Osteoblast (primary cell): ENCODE measurements at places on chromosomes 2 and 18. TPM values are rescaled to one million over a fixed set of nuclear protein-coding genes. Genes with fewer than 3 reads are reported as not detected.

- peaks cover 3% of the 10 kb centered on the region for H3K4me1 ChIP-seq
- H3K36me3 ChIP-seq, result no peaks in the 10 kb centered on the region
- H3K27me3 ChIP-seq, result no peaks in the 10 kb centered on the region
- peak; percentile 65 for DNase-seq
Measured at GRCh38 chr18:44149706-44150105, 531.0 kb upstream of the SETBP1 start.

EMILIN1 gene
- 137 and 138 TPM in 2 replicates for total RNA-seq

GRCh38 chr2:18821431-18821830, 232.1 kb upstream of the NT5C1B start:
- peaks cover 12% of the 10 kb centered on the region for H3K4me1 ChIP-seq
- peak overlapping the region; percentile 0 for H3K27ac ChIP-seq
- no peak for DNase-seq

DNA sequence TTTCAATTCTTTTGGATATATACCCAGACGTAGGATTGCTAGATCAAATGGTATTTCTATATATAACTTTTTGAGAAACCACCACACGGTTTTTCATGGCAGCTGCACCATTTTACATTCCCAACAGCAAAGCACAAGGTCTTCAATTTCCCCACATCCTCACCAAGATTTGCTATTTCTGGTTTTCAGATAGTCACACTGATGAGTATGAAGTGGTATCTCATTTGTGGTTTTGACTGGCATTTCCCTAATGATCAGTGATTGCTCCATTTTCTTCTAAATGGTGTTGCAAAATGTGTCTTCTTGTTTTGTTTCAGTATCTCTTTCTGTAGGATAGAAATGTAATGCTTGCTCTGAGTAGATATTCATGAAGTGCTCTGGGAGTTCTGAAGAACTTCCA, 52.0 kb downstream of the ANKRD44 start:
- H3K4me1 ChIP-seq, result peaks cover 20% of the 10 kb centered on the region
- H3K27ac ChIP-seq, result peak overlapping the region; percentile 36
- peak; percentile 35 for DNase-seq
- H3K27me3 ChIP-seq, result no peaks in the 10 kb centered on the region
- H3K36me3 ChIP-seq, result no peaks in the 10 kb centered on the region

SLC19A3 gene
- total RNA-seq, result 0.29 and 0.36 TPM in 2 replicates

- peak overlapping the region; percentile 43 for H3K4me3 ChIP-seq
- peak overlapping the region; percentile 66 for H3K27ac ChIP-seq
- H3K36me3 ChIP-seq, result no peaks in the 10 kb centered on the region
- no peak for DNase-seq
- no peaks in the 10 kb centered on the region for H3K27me3 ChIP-seq
- H3K4me1 ChIP-seq, result peaks cover 21% of the 10 kb centered on the region
Measured at GRCh38 chr2:156476021-156476849, 40.1 kb downstream of the GPD2 start.

- H3K4me1 ChIP-seq, result peaks cover 4% of the 10 kb centered on the region
- peaks cover 22% of the 10 kb centered on the region for H3K36me3 ChIP-seq
- no peak overlapping the region for H3K27ac ChIP-seq
- DNase-seq, result no peak
- H3K27me3 ChIP-seq, result no peaks in the 10 kb centered on the region
Measured at GRCh38 chr2:165927353-165927752, 26.2 kb downstream of the TTC21B start.

- H3K36me3 ChIP-seq, result peaks cover 84% of the 10 kb centered on the region
- H3K27ac ChIP-seq, result peak overlapping the region; percentile 3
- peaks cover 6% of the 10 kb centered on the region for H3K4me1 ChIP-seq
Measured at GRCh38 chr2:162212366-162212765, 30.9 kb downstream of the FAP start.

DNA sequence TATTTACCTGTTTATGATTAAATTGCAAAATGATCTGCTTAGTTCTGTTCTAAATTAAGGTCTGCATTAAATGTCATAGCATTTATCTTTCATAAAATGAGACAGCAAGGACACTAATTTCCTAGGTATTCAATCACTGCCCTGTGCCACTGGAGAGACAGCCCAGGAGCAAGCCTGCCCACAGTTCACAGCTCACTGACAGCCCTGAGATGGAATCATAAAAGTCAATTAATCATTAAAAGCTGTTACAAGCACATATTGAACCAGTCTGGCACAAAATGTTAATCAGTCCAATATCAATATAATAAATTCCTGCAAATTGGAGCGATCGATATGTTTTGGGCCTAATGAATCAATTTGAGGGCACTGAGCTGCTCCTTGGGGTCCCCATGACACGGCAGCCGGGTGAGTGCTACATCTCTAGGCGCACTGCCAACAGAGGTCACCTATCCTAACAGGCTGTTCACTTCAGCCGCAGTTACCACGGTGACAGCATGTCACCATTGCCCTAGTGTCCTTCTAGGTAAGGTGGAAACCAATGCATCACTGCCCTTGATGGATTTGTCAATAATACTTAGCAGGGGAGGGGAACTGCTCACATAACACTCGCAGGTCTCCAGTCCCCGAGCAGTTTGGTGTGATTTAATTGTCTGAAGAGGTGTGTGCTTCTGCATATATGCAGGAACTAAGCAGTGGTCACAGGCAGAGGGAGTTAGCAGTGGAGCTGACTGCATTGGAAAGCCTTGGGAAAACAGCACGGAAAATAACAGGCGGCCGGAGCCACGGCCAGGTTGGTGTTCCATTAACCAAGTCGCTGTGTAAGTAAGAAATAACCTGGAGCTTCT, 47.3 kb downstream of the POU3F3 start:
- H3K4me1 ChIP-seq, result no peaks in the 10 kb centered on the region
- H3K27ac ChIP-seq, result no peak overlapping the region
- no peaks in the 10 kb centered on the region for H3K36me3 ChIP-seq
- H3K4me3 ChIP-seq, result no peak overlapping the region
- DNase-seq, result no peak

DNA sequence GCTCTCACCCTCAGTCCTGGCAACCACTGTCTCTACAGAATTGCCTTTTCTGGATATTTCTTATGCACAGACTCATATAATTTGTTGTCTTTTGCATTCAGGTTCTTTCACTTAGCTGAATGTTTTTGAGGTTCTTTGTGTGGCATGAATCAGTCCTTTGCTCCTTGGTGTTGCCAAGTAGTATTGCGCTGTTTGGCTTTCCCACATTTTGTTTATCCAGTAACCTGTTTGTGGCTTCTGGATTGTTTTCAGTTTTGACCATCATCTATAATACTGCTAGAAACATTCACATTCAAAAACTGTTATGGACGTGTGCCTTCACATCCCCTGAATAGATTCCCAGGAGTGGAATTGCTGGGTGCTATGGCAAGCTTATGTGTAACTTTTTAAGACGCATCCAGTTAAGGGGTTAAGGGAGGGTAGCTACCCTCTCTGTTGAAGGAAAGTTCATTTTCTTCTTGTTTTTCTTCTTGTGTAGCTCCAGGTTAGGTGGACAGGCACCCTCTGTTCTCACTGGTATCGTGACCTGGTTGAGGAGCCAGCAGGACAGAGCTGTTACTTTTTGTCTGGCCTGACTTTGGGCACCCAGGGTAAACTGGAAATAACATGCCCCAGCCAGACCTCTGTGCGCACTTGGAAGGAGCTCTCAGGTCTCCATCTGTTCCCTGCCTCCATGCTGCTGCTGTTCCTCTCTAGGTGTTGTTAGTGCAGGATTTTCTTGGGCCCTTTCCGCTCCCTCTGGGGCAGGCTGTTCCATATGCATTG, 29.6 kb downstream of the ARHGAP25 start:
- no peak for DNase-seq
- H3K4me1 ChIP-seq, result peaks cover 11% of the 10 kb centered on the region

DNA sequence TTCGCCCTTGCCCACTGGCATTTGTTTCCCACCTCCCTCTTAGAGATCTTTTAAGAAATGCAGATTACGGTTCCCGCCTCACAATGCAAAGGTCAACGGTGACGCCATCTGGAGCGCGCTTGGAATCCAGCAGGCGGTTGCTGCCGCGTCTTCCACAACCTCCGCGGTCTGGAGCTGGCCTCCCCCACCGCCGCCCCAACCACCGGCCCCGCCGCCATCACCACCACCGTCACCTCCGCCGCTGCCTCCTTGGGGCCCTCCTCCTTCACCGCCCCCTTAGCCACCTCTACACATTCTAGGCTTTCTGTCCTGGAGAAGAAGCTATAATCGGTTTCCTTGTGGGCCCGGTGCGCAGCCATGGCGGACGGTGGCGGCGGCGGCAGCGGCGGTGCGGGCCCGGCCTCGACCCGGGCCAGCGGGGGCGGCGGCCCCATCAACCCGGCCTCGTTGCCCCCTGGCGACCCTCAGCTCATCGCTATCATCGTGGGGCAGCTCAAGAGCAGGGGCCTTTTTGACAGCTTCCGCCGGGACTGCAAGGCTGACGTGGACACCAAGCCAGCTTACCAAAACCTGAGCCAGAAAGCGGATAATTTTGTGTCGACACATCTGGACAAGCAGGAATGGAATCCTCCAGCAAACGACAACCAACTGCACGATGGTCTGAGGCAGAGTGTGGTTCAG, at the start of gene BOD1L2:
Gene BOD1L2, plus strand, starts transcription at position 132 of the 681 bp plus-strand sequence. Its CDS starts 226 bp downstream, at position 358.
- no peaks in the 10 kb centered on the region for H3K36me3 ChIP-seq
- H3K27ac ChIP-seq, result no peak within 1 kb of the TSS
- H3K4me3 ChIP-seq, result no peak within 1 kb of the TSS
- no peak for DNase-seq
- peaks cover 2% of the 10 kb centered on the region for H3K27me3 ChIP-seq

DNA sequence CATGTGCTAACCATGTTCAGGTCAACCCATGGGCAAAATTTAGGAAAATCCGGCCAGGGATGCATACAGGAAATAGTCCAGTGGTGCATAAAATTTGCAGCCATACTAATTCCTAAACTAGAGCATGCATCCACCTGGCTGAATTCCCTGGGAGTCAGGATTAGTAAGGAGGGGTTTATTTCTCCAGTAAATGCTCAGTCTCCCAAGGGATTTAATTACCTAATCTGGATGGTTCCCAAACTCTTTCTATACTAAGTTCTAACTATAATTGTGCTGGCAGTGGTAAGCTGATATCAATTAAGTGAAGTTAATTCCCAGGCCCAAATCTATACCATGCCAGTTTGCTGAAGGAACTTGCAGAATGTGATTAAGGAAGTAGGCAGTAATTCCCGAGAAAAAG, 26.2 kb upstream of the EVA1A start:
- DNase-seq, result no peak
- peak overlapping the region; percentile 86 for H3K27ac ChIP-seq
- no peaks in the 10 kb centered on the region for H3K36me3 ChIP-seq
- no peak overlapping the region for H3K4me3 ChIP-seq

GRCh38 chr18:41922841-41923240, 32.2 kb upstream of the PIK3C3 start:
- no peaks in the 10 kb centered on the region for H3K36me3 ChIP-seq
- no peak overlapping the region for H3K27ac ChIP-seq
- no peaks in the 10 kb centered on the region for H3K4me1 ChIP-seq

- peaks cover 34% of the 10 kb centered on the region for H3K4me1 ChIP-seq
- H3K4me3 ChIP-seq, result no peak overlapping the region
- peak overlapping the region; percentile 58 for H3K27ac ChIP-seq
- DNase-seq, result no peak
- peaks cover 65% of the 10 kb centered on the region for H3K36me3 ChIP-seq
Measured at GRCh38 chr2:190910341-190911136, 29.9 kb downstream of the GLS start.

DNA sequence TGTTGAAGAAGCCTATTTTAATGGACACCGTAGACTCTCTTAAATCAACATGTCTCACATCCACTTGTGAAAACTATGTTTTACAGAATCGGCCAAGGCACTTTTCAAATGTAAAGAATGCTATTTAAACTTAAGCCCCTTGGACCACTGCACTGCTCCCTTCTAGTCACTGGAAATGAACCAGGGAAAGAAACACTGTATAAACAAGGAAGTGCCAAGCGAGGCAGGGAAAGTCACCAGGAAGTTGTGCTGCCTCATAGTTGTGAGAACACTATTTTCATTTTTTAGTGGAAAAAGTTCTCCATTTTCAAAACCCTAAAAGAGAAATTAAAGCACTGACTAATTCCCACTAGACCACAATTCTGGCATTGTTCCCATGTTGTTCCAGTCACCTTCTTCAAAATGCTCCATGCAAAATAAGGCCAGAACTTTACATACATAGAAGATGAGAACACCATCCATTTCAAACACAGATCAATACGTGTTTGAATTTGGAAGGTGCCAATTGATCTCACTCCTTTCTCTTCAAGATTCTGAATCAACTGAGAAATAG, 13.5 kb downstream of the CCDC141 start:
- H3K27me3 ChIP-seq, result no peaks in the 10 kb centered on the region
- H3K4me3 ChIP-seq, result no peak overlapping the region
- no peaks in the 10 kb centered on the region for H3K4me1 ChIP-seq
- no peak for DNase-seq
- no peak overlapping the region for H3K27ac ChIP-seq

DNA sequence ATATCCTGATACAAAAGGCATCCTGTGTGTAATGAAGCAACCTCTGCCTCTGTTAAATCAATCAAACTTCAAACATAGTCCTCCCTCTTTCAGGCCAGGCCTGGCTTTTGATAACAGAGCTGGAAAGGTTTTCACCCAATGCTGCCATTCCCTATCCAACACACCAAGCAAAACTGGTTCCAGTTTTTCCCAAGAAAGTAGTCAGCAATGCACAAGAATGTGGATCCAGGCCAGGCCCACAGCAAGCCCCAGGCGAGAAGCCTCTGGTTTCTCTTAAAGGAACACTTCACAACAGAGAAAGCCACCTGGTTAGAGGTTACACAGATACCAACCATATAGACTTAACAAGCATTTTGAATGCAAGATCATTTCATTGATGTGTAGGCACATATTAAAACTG, 49.2 kb upstream of the CCDC150 start:
- peaks cover 20% of the 10 kb centered on the region for H3K4me1 ChIP-seq
- no peaks in the 10 kb centered on the region for H3K36me3 ChIP-seq
- no peak overlapping the region for H3K27ac ChIP-seq
- peak; percentile 80 for DNase-seq
- H3K4me3 ChIP-seq, result no peak overlapping the region
- no peaks in the 10 kb centered on the region for H3K27me3 ChIP-seq

GRCh38 chr2:203811491-203812221, 55.9 kb upstream of the CTLA4 start:
- no peak overlapping the region for H3K4me3 ChIP-seq
- DNase-seq, result peak; percentile 42
- H3K27me3 ChIP-seq, result no peaks in the 10 kb centered on the region
- no peaks in the 10 kb centered on the region for H3K36me3 ChIP-seq
- peaks cover 74% of the 10 kb centered on the region for H3K4me1 ChIP-seq

DNA sequence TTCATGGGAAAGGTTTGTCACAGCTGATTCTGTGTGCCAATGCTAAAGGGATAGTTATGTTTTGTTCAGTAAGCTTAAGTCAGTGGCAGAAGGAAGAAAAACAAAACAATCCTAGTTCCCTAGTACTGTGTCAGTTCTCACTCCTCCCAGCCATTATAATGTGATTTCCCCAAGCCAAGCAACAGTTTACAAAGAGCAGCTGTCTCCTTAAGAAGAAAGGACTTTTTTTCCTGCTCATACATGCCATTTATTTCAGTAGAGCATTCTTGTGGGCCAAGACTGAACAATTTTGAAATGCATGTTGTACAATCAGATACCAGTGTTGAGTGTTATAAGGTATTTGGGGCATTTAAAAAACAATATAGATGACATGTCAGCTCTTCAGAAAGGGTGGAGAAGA, 52.1 kb downstream of the NEMP2 start:
- no peak overlapping the region for H3K27ac ChIP-seq
- H3K4me1 ChIP-seq, result peaks cover 2% of the 10 kb centered on the region
- no peaks in the 10 kb centered on the region for H3K36me3 ChIP-seq
- H3K4me3 ChIP-seq, result no peak overlapping the region
- no peak for DNase-seq

SLC4A5 gene
- 0.36 and 2.7 TPM in 2 replicates for total RNA-seq
